ENCODE measurements at places on chromosomes 1 and 21. TPM values are rescaled to one million over a fixed set of nuclear protein-coding genes. Genes with fewer than 3 reads are reported as not detected.

The DIRAS3 gene
- 0.16 TPM for total RNA-seq

The MSH4 gene
- 0.39 TPM for total RNA-seq

The STUM gene
- total RNA-seq: not detected

The CACNA1S gene
- not detected for total RNA-seq

The TMPRSS2 gene
- total RNA-seq: not detected

The THEM5 gene
- not detected for total RNA-seq

The PRRC2C gene
- 351 TPM for total RNA-seq

The TRPM2 gene
- 1.5 TPM for total RNA-seq

Measured in activated CD4-positive, alpha-beta T cell treated with anti-CD3 and anti-CD28 coated beads for 36 hours (primary cell).